ENCODE measurements at places on chromosomes 16 and 17.

DNA sequence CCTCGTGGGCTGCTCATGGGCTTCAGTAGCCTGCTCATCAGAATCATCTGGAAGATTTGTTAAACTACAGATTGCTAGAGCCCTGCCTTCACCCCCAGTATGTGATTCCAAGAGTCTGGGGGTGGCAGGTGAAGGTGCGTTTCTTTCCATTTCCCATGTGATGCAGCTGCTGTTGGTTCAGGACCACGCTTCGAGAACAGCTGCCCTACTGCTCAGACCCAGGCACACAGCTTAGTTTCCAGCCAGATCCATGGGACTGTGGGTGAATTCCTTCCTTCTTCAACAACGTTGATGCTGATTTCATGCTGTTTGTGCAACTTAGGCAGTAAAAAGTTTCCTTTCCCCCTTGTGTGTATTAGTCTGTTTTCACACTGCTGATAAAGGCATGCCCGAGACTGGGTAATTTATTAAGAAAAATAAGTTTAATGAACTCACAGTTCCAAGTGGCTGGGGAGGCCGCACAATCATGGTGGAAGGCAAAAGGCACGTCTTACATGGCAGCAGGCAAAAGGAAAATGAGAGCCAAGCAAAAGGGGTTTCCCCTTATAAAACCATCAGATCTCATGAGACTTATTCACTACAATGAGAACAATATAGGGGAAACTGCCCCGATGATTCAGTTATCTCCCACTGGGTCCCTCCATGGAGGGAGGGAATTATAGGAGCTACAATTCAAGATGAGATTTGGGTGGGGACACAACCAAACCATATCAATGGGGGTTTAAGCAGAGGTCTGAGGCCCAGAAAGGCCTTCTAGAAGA is 159.2 kb downstream of the XYLT1 start:
- no peak for DNase-seq

- no peak for DNase-seq
Measured at GRCh38 chr17:38725066-38725465, 5.1 kb upstream of the CISD3 start.

GRCh38 chr17:67544364-67544955 is 167.4 kb downstream of the PITPNC1 start:
- DNase-seq: no peak

DNA sequence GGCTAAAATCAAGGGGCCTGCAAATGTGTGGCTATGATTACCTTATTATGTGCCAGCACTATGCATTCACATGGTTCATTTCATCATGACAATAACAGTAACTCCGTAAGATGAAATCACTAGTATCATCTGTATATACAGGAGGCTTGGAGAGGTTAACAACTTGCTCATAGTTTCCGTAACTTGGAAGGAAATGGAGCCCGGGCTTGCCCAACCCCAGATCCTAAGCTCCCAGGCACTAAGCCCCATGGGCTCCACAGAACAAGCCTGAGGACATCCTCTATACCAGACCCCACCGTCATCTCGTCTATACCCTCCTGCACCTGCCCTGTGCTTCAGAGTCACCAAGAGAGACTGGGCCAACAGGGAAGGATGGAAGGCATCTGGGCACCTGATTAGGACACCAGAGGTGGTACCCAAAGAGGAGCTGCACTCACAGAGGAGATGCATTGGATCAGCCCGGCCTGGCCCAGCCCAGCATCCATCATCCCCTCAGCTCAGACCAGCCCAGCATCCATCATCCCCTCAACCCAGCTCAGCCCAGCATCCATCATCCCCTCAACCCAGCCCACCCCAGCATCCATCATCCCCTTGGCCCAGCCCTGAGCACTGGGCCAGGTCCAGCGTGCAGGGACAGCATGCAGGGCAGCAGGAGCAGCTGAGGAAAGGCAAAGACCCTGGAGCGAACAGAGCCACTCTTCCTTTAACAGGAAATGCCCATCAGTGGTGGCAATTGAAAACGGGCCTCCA is 28.5 kb downstream of the NSMCE1 start:
- DNase-seq: no peak

DNA sequence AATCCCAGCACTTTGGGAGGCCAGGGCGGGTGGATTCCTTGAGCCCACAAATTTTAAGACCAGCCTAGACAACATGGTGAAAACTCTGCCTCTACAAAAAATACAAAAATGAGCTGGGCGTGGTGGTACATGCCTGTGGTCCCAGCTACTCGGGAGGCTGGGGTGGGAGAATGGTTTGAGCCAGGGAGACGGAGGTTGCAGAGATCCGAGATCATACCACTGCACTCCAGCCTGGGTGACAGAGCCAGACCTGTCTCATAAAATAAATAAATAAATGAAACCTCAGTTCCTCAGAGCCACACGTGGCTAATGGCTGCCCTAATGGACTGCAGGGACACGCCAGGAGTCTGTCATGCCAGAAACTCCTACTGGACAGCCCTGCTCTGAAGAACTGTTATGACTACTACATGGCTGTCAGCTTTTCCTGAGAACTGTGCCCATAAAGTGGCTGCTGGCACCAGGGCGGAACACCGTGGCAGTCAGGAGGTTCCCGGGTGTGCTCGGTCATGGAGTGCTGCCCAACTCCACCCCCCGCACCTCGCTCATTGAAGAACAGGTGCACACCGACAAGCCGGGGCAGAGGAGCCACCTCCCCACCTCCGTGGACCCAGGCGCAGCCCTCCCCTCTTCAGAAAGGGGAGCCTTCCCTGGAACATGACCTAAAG is 4.3 kb downstream of the TMEM11 start:
- no peak for DNase-seq

DNA sequence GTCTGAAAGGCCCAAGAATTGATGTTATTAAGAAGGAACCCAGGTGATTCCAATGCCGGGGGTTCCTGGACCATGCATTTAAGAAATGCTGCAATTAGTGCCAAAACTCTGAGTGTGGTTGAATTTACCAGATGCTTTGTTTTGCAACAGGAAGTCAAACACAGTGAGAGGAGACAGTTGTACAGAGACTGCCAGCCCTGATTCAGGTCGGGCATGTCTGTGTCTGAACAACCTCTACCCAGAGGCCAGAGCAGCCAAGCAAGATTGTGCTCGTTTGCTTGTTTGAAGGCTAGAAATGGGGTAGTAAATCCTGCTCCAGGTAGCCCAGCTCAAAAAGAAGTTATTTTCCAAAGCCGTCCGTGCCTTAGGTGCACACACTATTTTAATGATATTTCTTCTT is 412.4 kb upstream of the ERCC4 start:
- DNase-seq: no peak

- DNase-seq: no peak
Measured at GRCh38 chr17:28843816-28844148, 1.2 kb upstream of the FAM222B start.

DNA sequence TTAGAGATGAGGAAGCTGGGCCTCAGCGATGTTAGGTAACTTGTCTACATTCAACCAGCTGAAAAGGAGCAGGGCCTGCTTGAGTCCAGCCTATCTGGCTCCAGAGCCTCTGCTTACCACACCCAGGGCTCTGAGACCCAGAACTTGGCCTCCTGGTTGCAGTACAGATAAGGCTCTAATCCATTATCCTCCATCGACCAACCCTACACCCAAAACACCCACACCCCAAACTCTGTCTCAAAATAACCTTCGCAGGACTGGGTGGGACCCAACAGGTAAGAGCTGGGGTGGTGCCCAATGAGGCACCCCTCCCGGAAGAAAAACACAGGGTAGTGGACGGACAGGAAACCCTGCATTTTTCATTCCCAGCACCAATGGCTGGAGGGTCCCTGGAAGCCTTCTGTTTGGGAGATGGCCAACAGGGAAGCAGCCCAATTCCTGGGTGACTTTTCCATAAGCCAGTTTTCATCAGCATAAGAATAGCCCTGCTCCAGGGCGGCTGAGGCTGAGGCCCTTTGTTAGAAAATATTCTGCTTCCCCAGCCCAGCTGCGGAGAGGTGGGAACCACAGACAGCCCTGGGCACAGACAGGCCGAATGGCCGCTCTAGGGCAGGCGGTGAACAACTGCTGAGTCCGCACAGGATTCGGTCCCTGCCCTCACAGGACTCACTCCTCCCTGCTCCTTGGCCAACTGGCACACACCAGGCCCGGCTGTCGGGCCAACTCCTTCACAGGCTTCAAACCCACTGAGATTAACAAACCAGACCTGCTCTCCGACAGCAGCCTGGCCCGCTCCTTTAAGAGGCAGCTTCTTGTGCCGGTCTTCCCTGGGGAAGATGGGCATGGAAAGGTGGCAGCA is 9.8 kb downstream of the SMIM5 start:
- DNase-seq: no peak

GRCh38 chr17:57629470-57629869 is 115.6 kb downstream of the CCDC182 start:
- peak; percentile 24 for DNase-seq

- DNase-seq: no peak
Measured at GRCh38 chr16:54462151-54462651, 175.6 kb upstream of the IRX3 start.

- DNase-seq: no peak
Measured at GRCh38 chr17:58722274-58722673, 29.9 kb downstream of the RAD51C start.

GRCh38 chr17:20241855-20242254 is 225.5 kb downstream of the LGALS9B start:
- DNase-seq: no peak

- DNase-seq: no peak
Measured at GRCh38 chr17:82630212-82630611, 18.0 kb downstream of the WDR45B start.

DNA sequence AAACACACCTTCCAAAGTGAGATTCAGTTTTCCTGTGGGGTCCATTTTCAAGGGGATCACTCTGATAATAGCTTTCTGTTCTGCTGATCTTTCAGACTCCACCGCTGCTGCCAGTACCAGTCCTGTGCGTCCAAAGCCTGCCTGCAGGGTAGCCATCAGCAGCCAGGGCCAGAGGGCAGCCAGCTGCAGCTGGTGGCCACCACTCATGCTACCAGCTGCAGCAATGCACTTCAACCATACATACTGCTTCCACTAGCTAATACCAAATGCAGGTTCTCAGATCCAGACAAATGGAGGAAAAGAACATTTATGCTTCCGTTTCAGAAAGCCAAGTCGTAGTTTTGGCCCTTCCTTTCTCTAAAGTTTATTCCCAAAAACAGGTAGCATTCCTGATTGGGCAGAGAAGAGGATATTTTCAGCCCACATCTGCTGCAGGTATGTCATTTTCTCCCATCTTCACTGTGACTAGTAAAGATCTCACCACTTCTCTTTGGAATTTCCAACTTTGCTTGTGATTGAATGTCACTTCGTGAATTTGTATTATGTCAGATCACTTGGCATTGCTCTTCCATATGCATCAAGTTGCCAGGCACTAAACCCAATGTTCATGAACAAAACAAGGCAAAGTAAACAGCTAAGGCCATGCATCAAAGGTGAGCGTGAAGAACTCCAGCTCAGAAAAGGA is 1.8 kb downstream of the RNF43 start:
- no peak for DNase-seq

GRCh38 chr16:57801809-57802340 is 416 bp downstream of the KIFC3 start:
- DNase-seq: no peak

DNA sequence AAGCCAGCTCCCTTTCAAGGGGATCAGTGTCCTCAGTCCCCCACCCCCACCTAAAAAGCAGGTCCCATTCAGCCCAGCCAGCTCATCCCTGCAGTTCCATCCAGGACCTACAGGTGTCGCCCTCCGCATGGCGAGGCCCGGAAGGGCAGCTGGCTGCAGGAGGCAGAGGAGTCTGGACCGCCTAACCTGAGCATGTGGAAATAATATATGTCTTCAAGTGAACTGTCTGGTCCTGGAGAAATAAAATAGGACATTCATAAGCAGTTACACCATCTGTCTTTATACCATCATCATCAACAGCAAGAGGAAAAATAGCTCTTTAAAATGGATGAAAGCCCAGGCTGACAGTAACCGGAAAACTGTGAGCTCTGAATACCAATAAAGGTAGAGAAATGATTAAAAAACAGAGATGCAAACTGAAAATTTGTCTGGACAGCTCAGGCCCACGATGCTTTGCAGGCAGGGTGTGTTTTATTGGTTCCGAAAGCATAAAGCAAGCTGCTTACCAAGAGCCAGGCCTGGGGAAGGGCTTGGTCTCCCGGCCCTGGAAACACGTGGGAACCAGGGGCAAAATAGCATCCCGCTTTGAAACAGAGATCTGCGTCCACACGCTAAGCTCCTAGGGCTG is 215.2 kb downstream of the ZFHX3 start:
- peak; percentile 54 for DNase-seq

DNA sequence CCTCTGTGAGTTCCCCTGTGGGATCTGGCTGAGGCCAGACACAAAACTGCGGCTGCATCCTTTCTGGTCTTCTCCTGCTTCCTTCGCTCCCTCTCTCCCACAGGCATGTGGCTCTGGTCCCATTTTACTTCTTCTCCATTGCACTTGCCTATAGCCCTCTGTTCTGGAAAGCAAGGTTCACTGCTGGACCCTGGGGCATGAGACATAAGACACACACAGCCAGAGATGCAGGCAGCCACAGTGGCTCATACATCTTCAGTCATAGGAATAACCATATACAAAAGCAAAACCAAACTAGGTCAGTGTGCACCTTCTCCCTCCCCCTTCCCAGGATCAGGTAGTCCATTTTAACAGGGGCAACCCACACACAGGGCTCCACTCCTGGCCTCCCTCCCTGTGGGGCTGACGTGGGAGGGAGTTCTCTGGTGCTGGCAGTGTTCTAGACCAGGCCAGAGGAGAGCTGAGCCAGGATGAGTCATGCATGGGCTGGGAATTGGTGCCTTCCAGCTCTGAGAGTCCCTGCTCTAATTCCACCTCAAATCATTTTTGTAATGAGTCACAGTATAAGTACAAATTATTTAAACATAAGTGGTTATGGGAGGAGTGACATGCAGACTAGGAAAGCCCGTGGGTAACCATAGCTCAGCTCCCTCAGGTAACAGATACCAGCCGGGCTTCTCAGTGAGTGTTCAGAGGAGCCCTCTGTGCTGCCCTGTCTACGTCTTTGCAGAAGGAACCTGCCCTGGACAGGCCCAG is 58.0 kb downstream of the ASIC2 start:
- no peak for DNase-seq

DNA sequence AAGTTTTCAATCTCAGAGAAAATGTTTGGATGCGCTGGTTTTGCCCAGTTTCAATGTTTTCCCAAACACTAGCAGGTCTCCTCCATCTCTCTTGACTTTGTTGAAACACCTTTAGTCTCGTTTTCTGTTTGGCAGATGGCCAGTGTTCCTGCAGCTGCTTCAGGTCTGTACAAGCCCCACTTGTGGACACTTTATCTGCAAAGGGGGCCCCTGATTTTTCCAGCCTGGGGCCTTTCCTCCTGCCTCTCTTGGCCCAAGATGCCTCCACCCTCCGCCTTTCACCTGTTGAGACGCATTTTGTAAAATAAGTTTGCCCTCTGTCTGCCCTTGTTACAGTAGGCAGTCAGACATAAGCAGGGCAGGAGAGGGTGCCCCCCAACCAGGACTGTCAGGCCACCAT is 21.8 kb upstream of the PRM1 start:
- DNase-seq: no peak

- no peak for DNase-seq
Measured at GRCh38 chr17:77237232-77238008, 96.7 kb downstream of the SEC14L1 start.

- DNase-seq: no peak
Measured at GRCh38 chr16:70588565-70588964, 57.8 kb upstream of the IL34 start.
